CD4-positive, alpha-beta T cell treated with Interferon alpha-2 for 1 hour (primary cell): ENCODE measurements at places on chromosomes 4 and X.
A peak's percentile ranks its signal among the peaks of the same experiment; 100 is the strongest.

GRCh38 chr4:39620551-39621313 is 17.9 kb downstream of the SMIM14 start:
- DNase-seq, result no peak

DNA sequence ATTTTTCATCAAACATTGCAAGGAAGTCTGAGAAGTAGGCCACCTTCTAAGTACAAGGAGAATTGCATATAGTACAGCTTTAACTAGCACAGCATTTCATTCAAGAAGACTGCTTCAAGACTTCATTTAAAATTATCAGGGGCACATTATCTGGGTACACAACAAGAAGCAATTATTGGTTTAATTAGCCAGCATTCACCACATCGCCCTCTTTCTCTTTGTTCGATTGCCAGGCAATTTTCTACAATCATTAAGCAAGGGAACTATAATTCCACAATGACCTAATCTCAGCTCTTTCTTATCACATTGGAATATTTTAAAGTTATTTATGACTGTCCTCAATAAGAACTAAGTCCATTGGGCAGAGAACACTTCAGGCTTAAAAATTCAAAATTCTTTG is 1347.1 kb upstream of the PABPC4L start:
- DNase-seq, result no peak

GRCh38 chr4:186808630-186809018 is 85.0 kb upstream of the FAT1 start:
- no peak for DNase-seq

DNA sequence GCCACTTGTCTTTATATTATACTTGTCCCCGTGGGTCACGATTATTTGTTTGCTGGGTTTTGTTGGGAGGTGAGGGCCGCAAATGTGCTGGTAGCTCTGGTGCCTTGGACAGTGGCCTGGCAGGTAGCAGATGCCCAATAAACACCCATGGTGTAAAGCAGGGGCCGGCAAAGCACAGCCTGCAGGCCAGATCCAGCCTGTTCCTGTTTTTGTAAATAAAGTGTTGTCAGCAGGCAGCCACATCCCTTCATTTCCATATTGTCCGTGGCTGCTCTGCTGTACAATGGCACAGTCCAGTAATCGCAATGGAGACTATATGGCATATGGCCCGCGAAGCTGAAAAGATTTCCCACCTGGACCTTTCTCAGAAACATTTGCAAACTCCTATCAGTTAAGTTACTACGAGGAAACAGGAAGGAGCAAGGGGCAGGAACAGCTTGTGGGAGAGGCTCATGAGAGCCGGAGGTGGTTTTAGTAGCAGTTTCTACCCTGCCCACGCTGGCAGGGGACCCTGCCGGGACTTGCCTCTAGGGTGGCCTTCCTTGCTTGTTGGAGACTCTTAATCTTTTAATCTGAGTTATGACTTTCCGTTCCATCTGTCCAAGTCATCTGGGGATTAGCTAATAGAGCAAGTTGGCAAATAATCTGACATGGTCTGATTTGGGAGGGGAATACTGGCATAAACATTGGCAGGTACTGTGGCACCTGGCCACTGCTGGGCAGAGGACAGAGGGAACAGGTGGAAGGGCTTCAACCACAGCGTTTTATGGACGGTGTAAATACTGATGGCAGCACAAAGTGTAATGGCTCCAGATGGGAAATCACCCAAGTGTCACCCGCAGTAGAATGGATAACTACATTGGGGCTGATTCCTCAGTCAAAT is 19.6 kb downstream of the CLCN4 start:
- no peak for DNase-seq

DNA sequence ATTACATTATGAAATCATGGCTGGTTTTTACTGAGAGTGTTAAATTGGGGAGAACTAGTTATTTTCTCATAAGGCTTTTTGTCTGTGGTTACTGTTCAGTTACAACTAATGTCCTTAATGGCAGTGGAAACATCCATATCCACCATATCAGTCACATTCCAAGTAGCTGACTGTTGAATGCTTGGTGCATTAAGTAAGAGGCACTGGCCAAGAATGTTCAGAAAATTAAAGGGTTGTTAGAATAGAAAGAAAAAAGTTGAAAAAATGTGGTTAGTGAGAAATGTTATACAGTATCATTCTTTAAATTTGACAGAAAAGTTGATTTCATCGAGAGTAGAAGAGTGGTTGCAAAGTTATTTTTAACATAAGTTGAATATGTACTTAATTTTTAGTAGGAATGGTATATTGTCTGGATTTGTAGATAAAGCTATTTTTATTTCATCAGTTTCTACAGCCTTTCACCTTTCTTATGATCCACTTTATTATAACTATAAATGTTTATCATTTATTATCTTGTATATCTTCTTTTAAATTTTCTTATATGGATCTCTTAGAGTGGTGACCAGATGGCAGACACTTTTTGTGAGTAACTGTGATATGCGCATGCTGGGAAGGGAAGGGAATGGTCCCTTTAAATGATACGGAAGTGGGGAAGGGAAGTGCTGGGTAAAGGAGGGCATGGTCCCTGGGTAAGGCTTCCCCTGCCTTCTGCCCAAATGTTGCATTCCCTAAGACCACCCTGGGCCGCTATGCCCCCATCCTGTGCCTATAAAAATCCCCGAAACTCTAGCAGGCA is 2407.1 kb downstream of the ARAP2 start:
- no peak for DNase-seq

GRCh38 chr4:126799971-126800574 is 832.7 kb upstream of the INTU start:
- no peak for DNase-seq

DNA sequence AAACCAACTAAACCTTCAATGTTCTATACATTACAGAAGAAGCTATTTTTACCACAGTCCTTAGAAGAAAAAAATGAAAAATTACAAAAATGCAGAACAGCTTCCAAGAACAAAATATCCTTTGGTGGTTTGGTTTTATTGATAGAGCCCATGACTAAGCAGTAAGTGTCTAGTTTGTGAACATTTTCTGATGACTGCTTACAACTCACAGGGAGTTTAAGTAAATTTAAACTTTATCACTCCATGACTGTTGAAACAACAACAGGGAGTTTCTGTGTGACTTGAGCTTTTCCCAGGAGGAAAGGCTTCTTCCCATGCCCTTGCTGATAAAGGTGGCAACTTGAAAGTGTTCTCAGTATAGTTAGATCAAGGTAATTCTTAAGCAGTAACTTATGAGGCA is 2.9 kb downstream of the PF4 start:
- DNase-seq, result no peak

- peak; percentile 7 for DNase-seq
Observed at GRCh38 chr4:183426507-183426906, 17.9 kb upstream of the CDKN2AIP start.

- no peak for DNase-seq
Observed at GRCh38 chr4:52987392-52988056, 125.4 kb downstream of the RASL11B start.

DNA sequence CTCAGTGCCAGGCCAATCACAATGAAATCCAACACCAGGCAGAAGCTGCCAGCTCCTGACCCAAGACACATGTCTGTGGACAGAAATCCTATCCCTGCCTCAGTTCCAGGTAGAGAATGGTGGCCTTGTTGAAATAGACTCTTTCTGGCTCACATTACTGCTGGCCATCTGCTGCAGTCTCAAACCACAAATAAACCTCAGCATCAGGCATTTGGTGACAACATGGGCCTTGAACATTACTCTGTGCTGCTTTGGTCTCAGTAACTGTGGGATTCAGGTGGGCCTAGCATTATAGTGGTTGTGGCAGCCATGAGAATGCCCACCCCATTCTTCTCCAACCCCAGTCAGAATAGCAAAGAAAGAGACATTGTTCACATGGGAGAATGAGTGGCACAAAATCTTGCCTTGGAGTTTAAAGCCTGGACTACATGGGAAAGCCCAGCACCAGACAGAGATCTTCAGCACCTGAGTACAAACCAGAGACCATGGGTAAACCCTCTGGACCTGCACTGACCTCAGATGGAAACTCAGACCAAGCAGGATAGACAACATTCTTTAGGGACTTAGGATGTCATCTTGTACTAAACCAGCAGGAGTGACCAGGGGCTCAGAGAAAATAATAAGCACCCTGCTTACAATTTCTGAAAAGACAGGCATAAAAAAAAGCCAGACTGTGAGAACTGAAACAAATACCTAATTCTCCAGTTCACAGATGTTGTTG is 50.4 kb upstream of the TRAM1L1 start:
- DNase-seq, result no peak

- no peak for DNase-seq
Observed at GRCh38 chr4:33054656-33055196, 2334.6 kb downstream of the PCDH7 start.

DNA sequence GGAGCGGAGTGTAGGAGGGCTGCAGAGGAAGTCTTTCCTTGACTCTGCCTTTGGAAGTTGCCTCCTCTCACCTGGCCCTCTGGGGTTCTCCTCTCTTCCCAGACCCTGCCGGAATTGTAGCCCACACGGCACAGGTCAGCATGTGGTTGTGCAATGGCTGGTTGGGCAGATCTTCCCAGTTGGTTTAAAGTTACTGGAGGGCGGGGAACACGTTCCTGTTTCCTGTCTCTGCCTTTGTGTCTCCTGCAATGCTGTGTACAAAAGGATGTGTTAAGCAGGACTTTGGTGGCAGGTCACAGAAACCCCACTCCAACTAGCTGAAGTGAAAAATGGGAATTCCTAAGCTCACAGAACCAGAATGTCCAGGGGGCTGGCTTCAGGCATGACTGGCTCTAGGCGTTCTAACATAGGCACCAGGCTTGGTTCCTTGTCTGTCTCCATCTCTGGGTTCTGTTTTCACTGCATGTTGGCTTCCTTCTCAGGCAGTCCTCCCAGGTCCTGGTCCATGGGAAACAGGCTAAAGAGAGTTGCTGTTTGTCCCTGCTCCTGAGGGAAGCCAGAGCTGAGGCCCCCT is 19.9 kb downstream of the SORCS2 start:
- no peak for DNase-seq

GRCh38 chrX:69969460-69969859 is 80.3 kb downstream of the AWAT2 start:
- DNase-seq, result no peak

GRCh38 chr4:30182786-30183185 is 537.4 kb upstream of the PCDH7 start:
- no peak for DNase-seq

DNA sequence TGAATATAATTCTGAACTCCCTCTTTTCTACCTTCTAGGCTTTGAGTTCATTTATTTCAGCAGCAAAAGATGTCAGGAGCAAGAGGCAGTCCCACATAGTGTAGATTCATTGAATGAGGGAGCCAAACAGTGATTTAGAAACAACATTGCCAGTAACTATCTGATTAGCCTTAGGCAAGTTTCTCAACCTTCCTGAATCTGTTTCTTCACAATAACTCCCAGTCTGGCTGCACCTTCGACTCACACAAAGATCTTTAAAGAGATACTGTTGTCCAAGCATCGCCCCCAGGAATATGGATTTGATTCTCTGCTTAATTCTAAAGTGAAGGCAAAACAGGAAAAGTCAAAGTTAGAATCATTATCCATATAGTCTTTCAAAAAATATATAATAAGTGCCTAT is 1026.2 kb downstream of the DMD start:
- no peak for DNase-seq

GRCh38 chr4:37981425-37981824 is 21.2 kb downstream of the PTTG2 start:
- DNase-seq, result no peak

DNA sequence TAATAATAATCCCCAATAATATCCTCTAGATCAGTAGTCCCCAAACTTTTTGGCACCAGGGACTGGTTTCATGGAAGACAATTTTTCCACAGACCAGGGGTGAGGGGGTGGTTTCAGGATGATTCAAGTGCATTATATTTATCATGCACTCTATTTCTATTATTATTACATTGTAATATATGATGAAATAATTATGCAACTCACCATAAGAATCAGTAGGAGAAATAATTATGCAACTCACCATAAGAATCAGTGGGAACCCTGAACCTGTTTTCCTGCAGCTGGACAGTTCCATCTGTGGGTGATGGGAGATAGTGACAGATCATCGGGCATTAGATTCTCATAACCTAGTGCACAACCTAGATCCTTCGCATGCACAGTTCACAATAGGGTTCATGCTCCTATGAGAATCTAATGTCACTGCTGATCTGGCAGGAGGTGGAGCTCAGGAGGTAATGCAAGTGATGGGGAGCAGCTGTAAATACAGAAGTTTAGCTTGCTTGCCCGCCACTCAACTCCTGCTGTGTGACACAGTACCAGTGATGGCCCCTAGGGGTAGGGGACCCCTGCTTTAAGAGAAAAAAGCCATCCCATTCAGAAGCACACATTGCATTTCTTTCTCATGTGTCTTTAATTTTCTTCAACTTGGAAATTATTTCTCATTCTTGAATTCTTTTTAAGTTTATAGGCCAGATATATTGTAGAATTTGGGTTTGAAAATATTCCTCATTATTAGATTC is 16.0 kb upstream of the SH3RF1 start:
- DNase-seq, result no peak

DNA sequence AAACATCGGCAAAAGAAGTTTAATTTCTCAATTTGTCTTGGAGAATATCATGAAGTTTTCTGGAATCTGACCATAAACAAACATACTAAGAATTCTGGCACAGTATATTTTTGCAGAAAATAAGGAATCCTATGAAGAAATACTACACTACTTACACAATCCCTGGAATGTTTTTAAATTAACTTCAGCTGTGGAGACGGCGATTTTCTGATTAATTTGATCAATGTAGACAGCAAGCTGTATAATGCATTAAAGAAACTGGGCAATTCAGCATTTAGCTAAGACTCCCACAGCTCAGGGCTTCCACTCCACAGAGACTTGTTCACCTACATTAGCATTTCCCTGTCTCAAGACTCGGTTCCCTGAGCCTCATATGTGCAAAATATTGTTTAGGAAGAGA is 12.2 kb downstream of the EGFL6 start:
- DNase-seq, result no peak

DNA sequence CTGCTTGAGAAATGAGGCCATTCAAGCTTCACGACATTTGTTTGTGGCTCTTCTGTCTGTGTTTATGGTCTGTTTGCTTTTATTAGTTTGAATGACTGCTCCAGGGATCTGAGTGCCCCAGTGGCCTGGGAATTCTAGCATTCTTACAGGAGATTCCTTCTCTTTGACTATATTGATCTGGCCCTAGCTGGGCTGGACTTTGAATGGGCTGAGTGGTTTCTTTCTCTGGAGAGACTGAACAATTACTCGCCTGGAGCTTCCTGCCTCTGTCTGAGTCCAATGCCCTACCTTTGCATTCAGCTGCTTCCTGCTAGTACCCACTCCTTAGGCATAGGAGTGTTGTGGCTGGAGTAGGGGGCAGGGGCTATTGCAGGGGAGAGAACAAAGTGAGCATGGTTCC is 51.2 kb upstream of the EDA start:
- no peak for DNase-seq

DNA sequence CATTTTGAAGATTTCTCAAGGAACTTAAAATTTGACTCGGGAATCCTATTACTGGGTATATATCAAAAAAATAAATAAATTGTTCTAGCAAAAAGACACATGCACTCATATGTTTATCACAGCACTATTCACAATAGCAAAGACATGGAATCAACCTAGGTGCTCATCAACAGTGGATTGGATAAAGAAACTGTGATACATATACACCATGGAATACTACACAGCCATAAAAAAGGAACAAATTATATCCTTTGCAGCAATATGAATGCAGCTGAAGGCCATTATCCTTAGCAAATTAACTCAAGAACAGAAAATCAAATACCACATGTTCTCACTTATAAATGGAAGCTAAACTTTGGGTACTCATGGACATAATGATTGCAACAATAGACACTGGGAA is 97.4 kb downstream of the CENPC start:
- no peak for DNase-seq
